ENCODE measurements at places on chromosomes 1 and 21. TPM values are rescaled to one million over a fixed set of nuclear protein-coding genes. Genes with fewer than 3 reads are reported as not detected.
A peak's percentile ranks its signal among the peaks of the same experiment; 100 is the strongest.

GRCh38 chr1:15940110-15941043 lies 35.5 kb downstream of the ZBTB17 start:
- DNase-seq = no peak
- H3K4me3 ChIP-seq = no peak overlapping the region
- no peaks in the 10 kb centered on the region for H3K27me3 ChIP-seq
- H3K27ac ChIP-seq = peak overlapping the region; percentile 27

GRCh38 chr1:194787001-194787400 lies 1600.6 kb upstream of the B3GALT2 start:
- no peak for DNase-seq
- H3K27ac ChIP-seq = no peak overlapping the region
- H3K4me1 ChIP-seq = peaks cover 18% of the 10 kb centered on the region
- H3K4me3 ChIP-seq = no peak overlapping the region
- no peaks in the 10 kb centered on the region for H3K36me3 ChIP-seq

Gene HSD3B2
- total RNA-seq = not detected

DNA sequence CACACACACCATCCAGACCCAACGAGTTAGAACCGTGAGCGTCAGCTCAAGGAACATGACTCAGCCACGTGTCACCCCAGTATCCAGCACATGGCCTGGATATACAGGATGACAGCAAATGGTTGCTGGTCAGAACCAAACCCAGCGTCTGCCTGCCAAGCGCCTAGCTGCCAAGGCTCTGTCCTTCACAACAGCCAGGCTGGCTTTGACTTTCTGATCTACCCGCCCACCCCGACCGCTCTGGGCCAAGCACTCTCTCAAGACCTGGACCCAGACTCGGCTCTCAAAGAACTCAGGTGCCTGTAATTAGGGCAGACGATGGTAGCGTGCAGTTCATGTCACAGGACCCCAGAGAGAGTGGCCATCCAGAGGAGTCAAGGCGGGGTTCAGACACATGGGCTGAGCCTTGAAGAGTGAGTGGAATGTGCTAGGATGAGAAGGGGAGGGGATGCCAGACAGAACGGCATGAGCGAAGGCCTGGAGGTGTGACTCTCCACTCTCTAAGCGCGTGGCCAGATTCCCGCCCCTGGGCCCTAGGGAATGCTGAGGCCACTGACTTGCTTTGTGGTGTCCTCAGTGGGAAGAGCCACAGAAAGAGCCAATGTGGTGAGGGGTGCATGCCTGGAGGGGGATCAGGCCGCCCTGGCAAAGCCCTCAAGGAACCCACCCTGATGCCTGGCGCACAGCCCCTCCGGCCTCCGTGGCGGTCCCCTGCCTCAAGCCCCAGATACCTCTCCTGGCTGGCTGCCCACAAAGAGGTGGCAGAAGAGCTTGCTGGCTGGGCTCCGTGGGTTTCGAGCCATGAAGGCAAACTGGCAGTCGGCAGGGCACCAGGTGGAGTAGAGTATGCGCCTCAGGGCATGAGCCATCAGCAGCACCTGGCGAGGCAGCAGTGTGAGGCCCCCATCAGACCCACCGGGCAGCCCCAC lies 7.0 kb downstream of the SH2D5 start:
- no peak overlapping the region for H3K27ac ChIP-seq
- DNase-seq = no peak
- peaks cover 6% of the 10 kb centered on the region for H3K27me3 ChIP-seq
- no peaks in the 10 kb centered on the region for H3K36me3 ChIP-seq
- H3K4me1 ChIP-seq = peaks cover 3% of the 10 kb centered on the region

GRCh38 chr1:230335861-230336522 lies 90.1 kb downstream of the PGBD5 start:
- H3K36me3 ChIP-seq = no peaks in the 10 kb centered on the region
- H3K4me3 ChIP-seq = no peak overlapping the region
- H3K4me1 ChIP-seq = peaks cover 13% of the 10 kb centered on the region
- H3K27ac ChIP-seq = no peak overlapping the region

Gene NBPF6
- not detected for total RNA-seq

Gene MPL
- not detected for total RNA-seq

GRCh38 chr1:39689214-39689613 lies 2.0 kb downstream of the HPCAL4 start:
- no peak overlapping the region for H3K27ac ChIP-seq
- H3K4me3 ChIP-seq = no peak overlapping the region
- peaks cover 16% of the 10 kb centered on the region for H3K4me1 ChIP-seq
- H3K36me3 ChIP-seq = no peaks in the 10 kb centered on the region

DNA sequence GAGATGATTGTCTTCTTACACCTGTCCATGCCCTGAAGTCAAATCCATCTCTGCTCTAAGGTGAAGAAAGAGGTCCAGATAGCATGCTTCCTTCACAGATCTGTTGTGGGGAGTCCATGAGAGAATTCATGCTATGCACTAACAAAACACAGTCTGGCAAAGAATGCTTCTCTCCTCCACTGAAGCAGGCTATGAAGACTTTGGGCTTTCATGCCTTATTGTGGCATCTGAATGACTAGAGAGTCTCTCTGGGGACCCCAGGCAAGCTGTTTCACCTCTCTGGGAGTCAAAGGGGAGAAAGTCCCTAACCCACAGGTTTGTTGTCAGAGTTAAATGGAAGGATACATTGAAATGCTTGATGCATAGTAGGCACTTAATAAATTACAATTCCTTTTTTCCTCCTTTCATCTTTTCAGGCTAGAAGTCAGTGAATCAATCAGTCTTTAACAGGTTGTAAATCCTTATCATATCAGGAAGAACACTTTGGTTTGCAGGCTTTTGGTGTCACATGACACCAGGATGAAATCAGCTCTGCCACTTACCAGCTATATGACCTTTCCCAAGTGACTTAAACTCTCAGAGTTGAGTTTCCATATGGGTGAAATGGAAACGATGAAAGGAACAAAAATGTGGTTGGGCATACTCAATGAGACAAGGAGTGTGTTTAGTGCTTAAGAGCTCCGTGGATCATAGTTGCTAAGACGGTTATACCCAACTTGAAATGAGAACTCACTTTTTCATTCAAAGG lies 200.1 kb upstream of the DAB1 start:
- peaks cover 10% of the 10 kb centered on the region for H3K4me1 ChIP-seq
- H3K27ac ChIP-seq = no peak overlapping the region
- H3K27me3 ChIP-seq = no peaks in the 10 kb centered on the region
- H3K4me3 ChIP-seq = no peak overlapping the region
- DNase-seq = no peak

DNA sequence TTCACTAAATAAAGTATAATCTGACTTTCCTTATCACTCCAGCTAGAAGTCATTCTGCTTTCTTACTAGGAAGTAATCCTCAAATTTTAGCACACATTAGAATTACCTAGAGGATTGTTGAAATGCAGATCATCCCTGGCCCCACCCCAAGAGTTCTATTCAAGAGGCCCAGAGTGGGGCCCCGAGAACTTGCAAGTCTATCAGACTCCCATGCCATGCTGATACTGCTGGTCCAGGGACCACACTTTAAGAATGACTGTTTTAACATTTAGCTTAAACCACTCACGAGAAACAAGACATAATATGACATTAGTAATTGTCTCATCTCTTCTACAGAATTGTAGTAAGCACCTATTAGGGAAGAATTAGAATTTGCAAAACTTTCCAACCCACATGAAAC lies 7.7 kb upstream of the SYNJ1 start:
- H3K27me3 ChIP-seq = no peaks in the 10 kb centered on the region
- DNase-seq = no peak
- H3K36me3 ChIP-seq = peaks cover 23% of the 10 kb centered on the region
- H3K27ac ChIP-seq = no peak overlapping the region

- H3K36me3 ChIP-seq = no peaks in the 10 kb centered on the region
- no peak overlapping the region for H3K27ac ChIP-seq
- H3K4me1 ChIP-seq = peaks cover 28% of the 10 kb centered on the region
- DNase-seq = no peak
- no peaks in the 10 kb centered on the region for H3K27me3 ChIP-seq
Measured at GRCh38 chr1:32984090-32984454, 19.5 kb upstream of the RNF19B start.

DNA sequence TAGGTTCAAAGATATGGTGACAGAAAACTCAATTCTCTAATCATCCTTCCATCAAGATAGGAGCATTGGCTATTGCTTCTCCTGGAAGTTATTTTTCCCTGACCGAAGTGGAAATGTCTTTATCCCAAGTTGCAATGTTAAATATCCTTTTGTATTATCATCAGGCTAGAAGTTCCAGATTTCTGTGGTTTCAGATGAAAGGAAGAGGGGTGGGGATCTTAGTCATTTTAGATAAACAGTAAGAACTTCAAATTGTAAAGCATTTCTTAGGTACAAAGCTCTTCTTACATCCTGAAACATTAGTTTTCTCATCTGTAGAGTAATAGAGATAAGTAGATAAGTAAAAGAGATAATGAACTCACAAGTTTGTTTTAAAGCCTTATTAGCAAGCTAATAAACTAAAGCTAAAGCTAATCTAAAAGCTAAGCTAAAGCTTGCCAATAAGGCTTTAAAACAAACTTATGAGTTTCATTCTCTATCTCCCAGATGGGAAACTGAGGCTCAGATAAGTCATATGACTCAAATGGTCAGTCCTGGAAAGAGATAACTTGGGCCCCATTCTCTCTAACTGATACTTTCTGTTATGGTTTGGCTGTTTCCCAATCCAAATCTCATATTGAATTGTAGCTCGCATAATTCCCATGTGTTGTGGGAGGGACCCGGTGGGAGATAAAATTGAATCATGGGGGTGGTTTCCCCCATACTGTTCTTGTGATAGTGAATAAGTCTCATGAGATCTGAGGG lies 99.2 kb upstream of the KCNK2 start:
- peaks cover 2% of the 10 kb centered on the region for H3K36me3 ChIP-seq
- no peak overlapping the region for H3K27ac ChIP-seq
- no peak for DNase-seq

DNA sequence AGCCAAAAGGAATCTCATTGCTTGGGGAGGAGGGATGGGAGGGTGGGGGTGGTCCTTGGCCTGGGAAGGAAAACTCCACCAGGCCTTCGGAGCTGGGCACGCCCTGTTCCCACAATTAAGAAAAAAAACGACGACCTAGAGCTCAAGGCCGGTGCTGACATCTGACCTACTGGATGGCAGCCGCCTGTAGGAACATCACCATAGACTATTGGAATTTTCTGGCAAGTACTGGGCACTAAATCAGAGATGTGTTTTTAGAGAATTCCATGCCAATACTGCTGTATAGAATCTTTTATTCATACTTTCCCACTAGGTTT lies 729 bp downstream of the NADK start:
- H3K4me3 ChIP-seq = peak overlapping the region; percentile 81
- H3K36me3 ChIP-seq = peaks cover under 1% of the 10 kb centered on the region
- peaks cover 37% of the 10 kb centered on the region for H3K4me1 ChIP-seq
- no peaks in the 10 kb centered on the region for H3K27me3 ChIP-seq
- no peak for DNase-seq
- H3K27ac ChIP-seq = peak overlapping the region; percentile 59

DNA sequence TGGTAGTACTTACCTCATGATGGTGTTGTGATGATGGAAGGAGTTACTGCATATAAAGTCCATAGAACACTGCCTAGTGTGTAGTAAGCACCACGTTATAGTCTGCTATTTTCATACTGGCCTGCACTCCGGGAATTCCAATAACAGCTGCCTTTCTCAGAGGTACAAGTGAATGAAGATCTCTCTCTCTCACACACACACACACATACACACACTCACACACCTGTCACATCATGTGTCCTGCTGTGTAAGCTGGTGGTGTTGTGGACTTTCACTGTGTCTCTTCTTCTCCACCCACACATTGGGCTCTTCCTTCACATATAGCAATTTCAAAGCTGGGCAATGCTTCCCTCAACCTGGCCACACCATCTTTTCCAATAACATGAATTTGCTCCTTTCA lies 33.4 kb upstream of the ST6GALNAC5 start:
- peaks cover 23% of the 10 kb centered on the region for H3K4me1 ChIP-seq
- H3K27ac ChIP-seq = no peak overlapping the region
- no peaks in the 10 kb centered on the region for H3K36me3 ChIP-seq
- DNase-seq = no peak

DNA sequence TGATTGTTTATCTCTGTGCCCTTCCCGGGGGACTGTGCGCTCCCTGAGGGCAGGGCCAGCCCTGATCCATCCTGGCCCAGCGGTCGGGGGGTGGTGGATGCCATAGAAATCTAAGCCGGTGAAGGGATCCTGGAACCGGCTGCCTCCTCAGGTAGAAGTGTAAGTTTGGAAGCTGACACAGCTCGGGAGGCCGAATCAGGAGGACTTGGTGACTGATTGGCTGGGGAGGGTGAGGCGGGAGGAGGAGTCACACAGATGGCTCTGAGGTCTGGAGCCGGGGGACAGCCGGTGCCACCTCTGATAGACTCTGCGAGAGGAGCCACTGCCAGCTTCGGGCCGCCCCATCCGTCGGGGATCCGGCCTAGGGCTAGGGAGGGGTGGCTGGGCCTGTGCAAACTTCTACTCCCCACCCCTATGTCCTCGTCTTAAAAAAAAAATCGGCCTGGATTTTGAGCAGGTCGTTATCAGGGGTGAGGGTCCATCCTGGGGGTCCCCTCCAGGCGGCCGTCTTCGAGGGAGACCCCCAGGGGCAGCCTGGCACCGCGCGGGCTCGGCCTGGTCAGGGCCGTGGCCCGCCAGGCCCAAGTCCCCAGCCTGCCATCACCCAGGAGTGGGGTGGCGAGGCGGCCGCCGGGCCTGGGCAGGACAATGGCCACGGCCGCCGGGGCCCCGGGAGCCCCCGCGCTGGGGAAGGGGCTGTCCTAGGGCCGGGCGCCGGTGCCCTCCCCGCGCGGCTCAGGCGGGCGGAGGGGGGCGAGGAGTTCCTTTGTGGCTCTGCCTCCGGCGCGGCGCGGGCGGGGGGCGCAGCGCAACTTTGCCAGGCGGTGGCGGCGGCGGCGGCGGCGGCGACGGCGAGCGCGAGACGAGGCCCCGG lies 708 bp upstream of the ZNF362 start:
- peaks cover 33% of the 10 kb centered on the region for H3K4me1 ChIP-seq
- H3K4me3 ChIP-seq = peak overlapping the region; percentile 53
- no peak for DNase-seq
- H3K27me3 ChIP-seq = peaks cover 8% of the 10 kb centered on the region

DNA sequence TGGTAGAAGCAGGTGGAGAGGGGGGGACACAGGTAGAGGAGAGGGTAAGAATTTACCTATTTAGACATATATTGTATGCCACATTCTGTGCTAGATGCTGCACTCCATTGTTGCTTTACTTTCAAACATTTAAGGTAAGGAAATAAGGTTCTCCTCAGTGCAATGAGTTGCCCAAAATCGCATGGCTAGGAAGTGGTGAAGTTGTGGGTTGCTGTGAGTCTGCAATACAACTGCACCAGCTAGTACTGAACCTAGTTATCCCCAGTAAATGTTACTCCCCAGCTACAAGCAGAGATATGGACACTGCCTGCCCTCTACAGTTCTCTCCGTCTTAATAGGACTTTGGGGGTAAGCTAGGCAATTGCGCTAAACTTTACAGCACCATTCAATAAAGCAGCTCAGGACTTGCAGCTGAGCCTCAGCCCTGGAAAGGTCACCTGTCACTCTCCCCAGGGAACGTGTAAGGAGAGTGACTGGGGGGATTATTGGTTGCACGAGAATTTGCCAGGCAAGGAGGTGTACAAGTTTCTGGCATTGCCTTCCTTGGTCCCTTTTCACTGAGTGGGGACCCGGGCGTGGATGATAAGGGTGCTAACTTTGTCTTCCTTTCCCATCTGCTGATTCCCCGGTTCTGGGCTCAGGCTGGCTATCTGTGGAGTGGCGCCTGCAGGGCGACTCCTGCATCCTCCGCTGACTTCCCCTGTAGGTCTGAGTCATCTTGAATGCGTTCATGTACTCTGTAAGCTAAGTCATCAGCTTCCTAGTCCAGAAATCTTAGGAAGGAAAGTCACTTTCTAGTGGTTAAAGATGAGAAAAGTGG lies 71.3 kb upstream of the CNTN2 start:
- no peaks in the 10 kb centered on the region for H3K4me1 ChIP-seq
- H3K27me3 ChIP-seq = peaks cover 33% of the 10 kb centered on the region
- H3K36me3 ChIP-seq = no peaks in the 10 kb centered on the region
- no peak for DNase-seq
- H3K27ac ChIP-seq = no peak overlapping the region
- no peak overlapping the region for H3K4me3 ChIP-seq

Gene ZMYND12
- total RNA-seq = 0.40 TPM
